ENCODE measurements at places on chromosomes 6 and 20.

DNA sequence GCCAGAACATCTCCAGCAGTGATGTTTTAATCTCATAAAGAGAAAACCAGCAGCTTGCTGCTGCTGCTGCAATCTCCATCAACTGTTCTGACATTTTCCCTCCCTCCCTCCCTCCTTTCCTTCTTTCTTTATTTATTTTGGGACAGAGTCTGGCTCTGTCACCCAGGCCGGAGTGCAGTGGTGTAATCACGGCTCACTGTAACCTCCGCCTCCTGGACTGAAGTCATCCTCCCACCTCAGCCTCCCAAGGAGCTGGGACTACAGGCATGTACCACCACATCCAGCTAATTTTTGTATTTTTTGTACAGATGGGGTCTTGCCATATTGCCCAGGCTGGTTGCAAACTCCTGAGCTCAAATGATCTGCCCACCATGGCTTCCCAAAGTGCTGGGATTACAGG is 5.7 kb downstream of the ELOVL5 start:
- no peak for DNase-seq

DNA sequence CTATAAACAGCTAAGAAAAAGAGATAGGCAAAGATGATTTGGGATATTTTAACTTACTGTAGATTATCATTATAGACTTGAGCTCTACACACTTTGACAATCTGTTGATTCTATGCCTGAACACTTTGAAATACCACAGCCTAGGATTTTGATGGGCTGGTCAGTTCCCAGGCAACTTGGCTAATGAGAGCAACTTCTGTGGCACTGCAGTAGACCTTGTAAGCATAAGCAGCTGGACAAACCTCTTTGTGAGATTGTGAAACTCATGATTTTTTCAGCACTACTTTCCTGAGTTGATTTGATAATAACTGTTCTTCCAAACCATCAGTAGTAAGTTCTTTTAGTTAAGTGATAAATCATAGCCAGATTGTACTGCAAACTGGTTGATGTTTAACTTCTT is 27.1 kb upstream of the ELOVL5 start:
- DNase-seq: no peak

- DNase-seq: no peak
Observed at GRCh38 chr6:132202574-132202973, 198.7 kb downstream of the MOXD1 start.

- no peak for DNase-seq
Observed at GRCh38 chr6:160790028-160790792, 88.2 kb downstream of the PLG start.

GRCh38 chr6:77136086-77136485 is 327.2 kb downstream of the HTR1B start:
- no peak for DNase-seq

GRCh38 chr6:11416936-11417576 is 120.5 kb upstream of the TMEM170B start:
- no peak for DNase-seq

- DNase-seq: no peak
Observed at GRCh38 chr6:108850669-108851465, 2.6 kb downstream of the ARMC2 start.

DNA sequence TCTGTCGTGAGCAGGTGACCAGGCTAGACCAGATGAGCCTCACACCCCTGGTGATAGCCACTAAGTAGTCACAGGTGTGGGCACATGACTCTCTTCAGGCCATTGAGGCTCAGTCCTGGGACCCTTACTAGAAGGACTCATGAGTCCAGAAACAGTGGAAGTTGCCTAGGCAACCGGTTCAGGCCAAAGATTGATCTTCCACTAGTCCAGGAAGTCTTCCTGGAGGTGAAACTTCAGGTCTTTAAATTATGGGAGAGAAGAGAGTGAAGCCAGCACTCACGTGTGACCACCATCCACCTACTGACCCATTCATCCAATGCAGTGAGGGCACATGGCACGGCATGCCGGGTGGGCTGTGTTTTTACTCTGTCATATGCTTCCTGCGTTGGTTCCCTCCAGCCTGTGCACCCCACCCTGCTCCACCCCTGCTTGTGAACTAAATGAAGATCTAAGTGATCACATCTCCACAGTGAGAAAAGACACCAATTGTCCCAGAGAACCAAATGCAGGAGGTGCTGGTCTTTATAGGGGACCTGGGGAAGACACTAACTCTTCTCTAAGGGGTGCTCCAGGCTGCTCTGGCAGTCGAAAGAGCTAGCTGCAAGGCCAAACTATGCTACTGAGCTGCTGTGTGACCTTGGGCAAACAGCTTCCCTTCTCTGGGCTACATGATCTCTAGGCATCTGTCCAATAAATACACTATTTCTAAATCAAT is 12.5 kb upstream of the STX16 start:
- DNase-seq: no peak

DNA sequence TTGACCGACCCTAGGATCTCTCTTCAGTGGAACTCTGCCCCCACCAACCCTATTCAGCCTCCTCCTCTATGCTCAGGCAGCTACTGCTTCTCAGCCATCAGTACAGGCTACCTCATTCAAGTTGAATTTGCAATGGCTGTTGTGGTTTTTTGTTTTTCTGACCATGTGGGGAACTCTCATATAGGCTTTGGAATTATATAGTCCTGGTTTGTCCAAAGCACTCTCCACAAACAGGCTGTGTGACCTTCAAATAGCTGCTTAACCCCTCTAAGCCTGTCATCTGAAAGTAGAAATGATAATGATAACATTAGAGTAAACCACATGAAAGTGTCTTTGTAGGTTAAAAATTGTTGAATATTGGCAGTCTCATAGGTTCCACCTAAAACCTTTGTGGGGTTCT is 80.3 kb downstream of the UNC5CL start:
- DNase-seq: no peak

- DNase-seq: no peak
Observed at GRCh38 chr6:3282476-3283236, 23.9 kb downstream of the PSMG4 start.

- DNase-seq: no peak
Observed at GRCh38 chr6:43226192-43226851, 3.0 kb downstream of the DNPH1 start.

- no peak for DNase-seq
Observed at GRCh38 chr6:52363228-52363867, 1.4 kb downstream of the PAQR8 start.

GRCh38 chr6:39843305-39844020 is 51.3 kb downstream of the DAAM2 start:
- DNase-seq: no peak

GRCh38 chr6:2658788-2659187 is 91.9 kb downstream of the MYLK4 start:
- no peak for DNase-seq

DNA sequence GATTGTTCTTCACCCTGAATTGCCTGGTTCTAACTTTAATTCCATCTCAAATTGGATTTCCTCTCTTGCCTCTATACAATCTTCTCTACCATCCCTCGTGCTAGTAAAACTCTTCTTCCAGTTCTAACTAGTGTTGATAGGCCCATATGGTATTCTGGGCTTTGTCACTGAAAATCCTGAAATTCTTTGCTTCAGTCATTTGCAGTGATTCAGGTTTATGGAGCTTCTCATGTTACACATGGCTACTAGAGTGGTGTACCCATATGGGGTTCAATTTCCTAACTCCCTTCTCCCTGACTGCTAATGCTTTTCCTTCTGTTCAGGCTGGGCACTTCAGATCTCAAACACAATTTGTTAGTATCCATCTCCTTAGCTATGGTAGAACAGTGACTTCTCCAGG is 956.6 kb downstream of the KIF16B start:
- no peak for DNase-seq

GRCh38 chr6:89471287-89471867 is 38.4 kb downstream of the ANKRD6 start:
- no peak for DNase-seq

DNA sequence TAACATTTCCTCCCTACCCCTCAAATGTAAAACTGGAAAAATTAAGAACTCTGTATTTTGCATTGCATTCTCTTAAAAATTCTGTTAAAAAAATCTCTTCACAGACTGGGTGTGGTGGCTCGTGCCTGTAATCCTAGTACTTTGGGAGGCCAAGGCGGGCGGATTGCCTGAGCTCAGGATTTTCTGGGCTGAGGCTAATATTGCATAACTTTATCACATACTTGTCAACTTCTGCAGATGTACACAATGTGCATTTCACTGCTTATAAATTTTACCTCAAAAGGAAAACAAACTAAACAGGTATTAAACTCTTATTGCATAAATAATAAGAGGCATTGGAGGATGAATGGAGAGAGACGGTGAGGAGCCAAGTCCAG is 21.1 kb downstream of the YTHDF1 start:
- no peak for DNase-seq

DNA sequence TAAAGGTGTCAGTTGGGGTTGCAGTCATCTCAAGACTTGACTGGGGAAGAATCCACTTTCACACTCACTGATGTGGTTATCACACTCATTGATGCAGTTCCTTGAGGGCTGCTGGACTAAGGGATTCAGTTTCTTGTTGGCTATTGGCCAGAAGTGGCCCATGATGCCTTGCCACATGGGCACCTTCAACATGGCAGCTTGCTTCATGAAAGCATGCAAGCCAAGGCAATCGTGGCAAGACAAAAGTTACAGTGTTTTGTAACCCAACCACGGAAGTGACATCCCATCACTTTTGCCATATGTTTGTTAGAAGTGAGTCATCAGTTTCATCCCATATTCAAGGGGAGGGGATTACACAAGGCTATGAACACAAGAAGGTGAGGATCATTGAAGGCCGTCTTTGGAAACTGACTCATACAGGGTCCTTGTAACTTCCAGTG is 3.8 kb upstream of the RANBP9 start:
- DNase-seq: no peak

DNA sequence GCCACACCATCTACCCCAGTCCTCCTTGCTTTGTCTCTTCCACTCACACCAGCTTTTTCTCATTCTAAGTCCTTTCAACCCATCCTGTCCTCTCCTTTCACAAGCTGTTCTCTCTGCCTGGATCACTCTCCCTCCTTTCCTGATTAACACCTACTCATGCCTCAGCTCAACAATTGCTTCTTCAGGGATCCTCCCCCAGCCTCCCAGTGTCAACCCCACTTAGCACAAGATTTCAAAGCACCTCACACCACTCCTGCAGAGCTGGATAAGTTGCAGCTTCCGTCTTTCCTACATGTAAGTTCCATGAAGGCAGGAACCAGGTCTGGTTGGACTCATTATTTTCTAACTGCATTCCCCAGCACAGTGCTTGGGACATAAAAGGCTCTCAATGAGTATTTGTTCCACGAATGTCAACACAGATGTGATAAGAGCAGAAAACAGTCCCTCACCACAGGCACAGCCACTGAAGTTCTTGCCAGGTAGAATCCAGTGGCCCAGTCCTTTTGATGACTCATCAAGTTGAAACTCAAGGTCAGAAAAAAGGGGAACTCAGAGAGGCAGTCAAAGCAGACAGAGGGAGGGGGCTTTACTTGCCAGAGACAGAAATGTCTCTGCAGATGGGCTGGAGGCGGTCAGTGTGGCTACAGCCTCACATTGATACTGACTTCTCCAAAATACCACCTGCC is 193.4 kb upstream of the PRDM1 start:
- DNase-seq: no peak

- DNase-seq: no peak
Observed at GRCh38 chr6:38784506-38785235, 69.6 kb downstream of the DNAH8 start.

GRCh38 chr6:46160102-46160501 is 10.7 kb downstream of the ENPP5 start:
- no peak for DNase-seq

DNA sequence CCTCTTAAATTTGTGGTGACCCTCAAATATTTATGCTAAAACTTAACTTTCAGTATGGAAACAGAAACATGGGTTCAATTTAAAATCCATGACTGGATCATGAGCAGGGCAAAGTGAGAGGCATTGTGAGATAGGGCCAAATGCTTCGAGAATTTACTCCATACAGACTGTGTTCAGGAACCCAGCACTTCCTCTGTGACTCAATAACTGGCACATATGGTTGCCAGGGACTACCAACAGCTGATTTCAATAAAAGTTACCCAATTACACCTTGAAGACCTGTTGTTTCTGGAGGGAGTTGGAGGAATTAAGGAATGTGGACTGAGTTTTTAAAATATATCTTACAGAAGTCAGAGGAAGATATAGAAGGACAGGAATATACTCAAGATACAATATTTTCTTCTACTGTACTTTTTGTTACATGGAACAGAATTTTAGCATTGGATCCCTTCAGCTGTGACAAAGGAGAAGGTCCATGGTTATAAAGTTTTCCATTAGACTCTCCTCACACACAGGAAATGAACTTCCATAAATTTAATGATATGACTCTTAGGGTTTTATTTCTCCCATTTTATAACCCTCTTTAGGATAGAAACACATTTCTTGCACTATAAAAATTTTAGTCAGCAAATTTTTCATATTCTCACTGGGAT is 258.5 kb downstream of the KHDC1L start:
- no peak for DNase-seq

All from KG1 (cell line).